ENCODE measurements at places on chromosomes 2 and 18. TPM values are rescaled to one million over a fixed set of nuclear protein-coding genes. Genes with fewer than 3 reads are reported as not detected.

GRCh38 chr18:79260023-79260422 lies 135.7 kb upstream of the NFATC1 start:
- no peak for DNase-seq

DNA sequence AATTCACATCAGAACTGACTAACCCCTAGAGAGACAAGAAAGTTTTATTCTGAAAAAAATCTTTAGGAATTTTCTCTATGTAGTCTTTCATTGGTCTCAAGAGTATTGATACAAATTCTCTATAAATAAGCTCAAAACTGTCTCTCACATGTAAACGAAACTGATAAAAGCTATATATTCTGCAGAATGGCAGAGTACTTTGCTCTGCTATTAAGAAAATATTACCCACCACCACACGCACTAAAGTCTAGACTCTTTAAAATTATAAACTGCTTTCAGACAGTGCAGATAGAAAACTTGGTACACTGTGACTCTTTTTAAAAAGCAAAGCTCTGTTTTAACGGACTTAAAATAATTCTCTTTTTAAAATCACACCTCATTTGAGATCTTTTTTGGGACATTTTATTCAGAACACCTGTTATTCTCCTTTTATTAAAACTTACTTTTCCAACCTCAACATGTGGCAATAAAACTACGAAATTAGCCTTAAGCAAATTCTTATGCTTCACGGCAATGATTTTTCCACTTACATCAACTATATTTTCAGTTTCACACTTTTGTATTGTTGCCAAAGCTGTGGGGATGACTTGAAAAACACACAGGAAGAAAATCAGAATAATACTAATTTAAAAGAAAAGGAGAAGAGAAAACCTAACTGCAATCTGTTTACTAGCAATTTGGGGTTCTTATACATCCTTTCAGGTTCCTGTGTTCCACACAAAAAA lies 58.0 kb downstream of the CCDC88A start:
- no peak for DNase-seq

GRCh38 chr2:101469863-101470262 lies 5.0 kb downstream of the RFX8 start:
- no peak for DNase-seq

GRCh38 chr18:72470391-72470790 lies 73.8 kb downstream of the CBLN2 start:
- DNase-seq: no peak

DNA sequence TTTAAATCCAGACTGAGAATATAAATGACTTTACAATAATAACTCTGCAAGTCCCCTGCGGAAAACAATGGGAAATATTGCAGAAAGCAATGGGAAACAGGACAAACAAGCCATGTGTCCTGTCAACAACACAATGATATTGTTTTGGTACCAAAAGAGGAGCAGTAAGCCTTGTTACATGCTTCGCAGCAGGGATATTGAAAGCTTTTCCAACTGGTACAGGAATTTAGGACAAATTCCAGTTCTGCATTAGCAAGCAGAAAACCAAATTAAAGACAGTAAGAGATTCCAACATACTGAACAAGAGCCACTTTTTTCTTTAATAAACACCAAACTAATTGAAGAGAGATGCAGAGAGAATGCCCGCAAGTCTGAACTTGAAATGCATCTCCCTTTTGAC lies 30.0 kb downstream of the FRZB start:
- no peak for DNase-seq

- DNase-seq: no peak
Observed at GRCh38 chr2:178324077-178324476, 126.9 kb downstream of the PRKRA start.

DNA sequence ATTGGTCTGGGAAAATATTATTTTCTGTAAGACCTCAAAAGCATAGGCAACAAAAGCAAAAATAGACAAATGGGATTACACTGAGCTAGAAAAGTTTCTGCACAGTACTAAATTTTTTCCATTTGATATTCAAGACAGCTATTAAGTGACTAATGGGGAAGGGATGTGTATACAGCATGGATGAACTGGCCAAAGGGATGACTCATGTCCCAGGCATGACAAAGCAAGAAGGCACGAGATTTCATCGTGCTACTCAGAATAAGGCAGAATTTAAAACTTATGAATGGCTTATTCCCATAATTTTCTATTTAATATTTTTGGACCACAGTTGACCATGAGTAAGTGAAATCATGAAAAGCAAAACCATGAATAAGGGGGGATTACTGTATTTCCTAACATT lies 1250.1 kb upstream of the GYPC start:
- DNase-seq: no peak

GRCh38 chr2:241863536-241863954 lies 4.9 kb upstream of the PDCD1 start:
- no peak for DNase-seq

Gene CHN1
- 23.8 TPM for total RNA-seq

DNA sequence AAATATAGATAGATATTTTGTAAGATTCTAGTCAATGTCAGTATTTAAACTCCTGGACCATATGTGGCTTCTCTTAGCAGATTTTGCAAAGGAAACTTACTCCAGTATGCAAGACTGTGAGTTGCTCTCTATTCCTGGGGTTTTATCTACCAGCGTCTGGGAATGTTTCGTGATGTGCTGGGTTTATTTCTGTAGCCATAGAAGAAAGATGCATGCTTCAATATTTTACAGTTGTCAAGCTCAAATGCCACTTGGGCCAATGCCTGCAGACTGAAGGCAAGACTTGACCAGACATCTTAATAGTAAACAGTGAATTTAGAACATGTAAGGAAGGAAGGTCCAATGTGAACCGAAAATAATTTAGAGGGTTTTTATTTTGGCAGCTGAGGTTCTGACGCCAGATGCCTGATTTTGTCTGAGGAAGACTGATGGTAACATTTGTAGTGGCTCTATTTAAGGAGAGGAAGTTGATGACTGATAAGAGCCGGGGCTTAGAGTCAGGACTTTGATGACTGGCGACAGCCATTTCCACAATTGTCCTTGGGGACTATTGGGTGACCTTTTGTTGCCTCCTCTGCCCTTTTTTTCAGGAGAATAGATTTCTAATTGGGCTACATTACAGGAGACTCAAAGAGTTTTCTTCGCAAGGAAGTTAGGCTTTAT lies 154.3 kb downstream of the RAPGEF4 start:
- DNase-seq: no peak

Gene VWC2L
- 0.08 TPM for total RNA-seq

DNA sequence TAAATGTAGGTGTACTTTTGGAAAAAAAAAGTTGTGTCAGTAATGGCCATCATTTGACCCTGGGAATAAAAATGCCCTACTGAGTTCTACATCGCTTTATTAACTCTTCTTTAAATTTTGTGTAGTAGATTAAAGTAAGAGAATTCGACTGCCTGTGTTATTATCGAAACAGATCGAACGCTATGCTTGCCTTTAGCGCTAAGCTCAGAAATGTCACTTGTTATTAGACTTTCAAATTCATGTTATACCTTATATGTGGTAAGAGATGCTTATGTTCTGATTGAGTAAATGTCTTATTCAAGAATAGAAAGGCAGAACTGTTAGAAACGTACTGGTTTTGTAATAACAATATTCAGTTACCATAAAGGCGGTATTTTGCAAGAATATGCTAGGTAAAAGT lies 1.4 kb downstream of the UGP2 start:
- no peak for DNase-seq

Gene TIA1
- 49.4 TPM for total RNA-seq

Gene TMEM17
- total RNA-seq: 1.4 TPM

DNA sequence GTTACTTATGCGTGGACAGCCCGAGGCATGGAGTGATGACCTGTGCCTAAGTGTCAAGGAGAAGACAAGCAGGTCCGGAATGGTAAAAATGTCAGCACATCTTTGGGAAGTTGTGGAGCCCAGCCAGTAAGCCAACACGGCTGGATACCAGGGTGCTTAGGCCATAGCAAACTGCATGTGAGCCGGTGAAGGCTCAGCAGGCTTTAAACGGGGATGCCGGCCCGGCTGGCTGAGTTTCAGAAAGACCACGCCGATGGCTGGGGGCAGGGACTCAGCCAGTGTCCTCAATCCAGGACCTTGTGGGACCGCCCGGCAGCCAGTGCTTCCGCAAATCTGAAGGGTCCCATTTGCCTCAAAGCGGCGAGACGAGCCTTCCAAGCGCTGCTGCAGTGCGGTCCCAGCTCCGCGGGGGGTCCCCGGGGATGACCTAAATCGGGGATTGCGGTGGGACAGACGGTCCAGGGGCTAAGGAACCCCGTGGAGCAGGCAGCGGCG lies 946 bp upstream of the AGAP1 start:
- DNase-seq: no peak

DNA sequence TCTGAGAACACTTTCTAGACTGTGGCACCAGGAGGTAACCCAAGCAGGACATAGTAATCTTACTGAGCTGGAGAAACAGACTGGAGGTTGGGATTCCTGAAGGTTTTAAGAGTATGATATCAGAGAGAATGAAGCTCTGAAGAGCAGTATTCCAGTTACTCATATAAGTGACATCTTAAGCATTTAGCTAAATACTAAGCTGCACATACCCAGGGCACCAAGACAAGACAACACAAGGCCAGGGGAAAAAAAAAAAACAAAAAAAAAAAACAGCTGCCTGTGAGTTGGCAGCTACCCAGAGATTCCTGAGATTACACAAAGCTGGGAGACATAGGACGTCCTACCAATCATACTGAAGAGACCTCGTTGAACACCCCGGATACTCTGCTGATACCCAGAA lies 175.8 kb downstream of the SRBD1 start:
- DNase-seq: no peak

Gene NOSTRIN
- total RNA-seq: 8.9 TPM

Gene IL1A
- not detected for total RNA-seq

DNA sequence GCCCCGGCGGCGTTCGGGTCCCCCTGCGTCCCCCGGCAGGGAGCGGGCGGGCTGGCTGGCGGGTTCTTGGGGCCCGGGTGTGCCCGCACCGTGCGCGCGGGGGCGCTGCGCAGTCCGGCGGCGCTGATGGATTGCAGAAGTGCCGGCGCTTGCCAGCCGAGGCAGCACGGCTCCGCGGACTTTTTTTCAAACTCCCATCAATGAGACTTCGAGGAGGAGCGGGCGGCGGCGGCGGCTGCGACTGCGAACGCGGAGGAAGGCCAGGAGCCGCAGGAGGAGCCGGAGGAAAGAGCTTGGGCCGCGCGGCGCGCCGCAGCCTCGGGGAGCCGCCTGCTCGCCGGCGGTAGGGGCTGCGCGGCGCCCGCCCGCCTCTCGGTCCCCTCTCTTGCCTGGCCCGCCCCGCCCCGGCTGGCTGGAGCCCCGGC lies at the start of gene GLI2:
Gene GLI2 (plus strand): TSS at position 123 of the 425 bp plus-strand sequence. CDS start 61,453 bp downstream, outside the sequence.
- no peak for DNase-seq

- no peak for DNase-seq
Observed at GRCh38 chr2:26691881-26692278, 642 bp upstream of the KCNK3 start.

DNA sequence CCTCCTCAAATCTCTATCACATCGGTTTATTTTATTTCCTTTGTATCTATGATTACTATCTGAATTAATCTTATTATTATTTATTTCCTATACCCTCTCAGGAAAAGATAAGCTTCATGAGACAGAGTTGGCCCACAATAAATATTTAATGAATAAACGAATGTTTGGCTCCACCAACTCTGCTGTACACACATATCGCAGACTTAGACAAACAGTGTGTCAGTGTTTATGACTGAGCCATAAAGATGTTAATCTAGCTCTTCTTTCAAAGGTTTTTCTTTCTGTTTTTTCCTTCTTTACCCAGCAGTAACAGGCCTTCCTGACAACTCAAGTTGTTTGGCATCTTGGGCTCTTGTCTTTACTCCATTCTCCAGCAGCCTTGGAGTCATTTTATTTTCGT lies 329.5 kb downstream of the CDH2 start:
- DNase-seq: no peak

Gene SGO2
- total RNA-seq: 0.94 TPM

- no peak for DNase-seq
Observed at GRCh38 chr2:567865-568638, 109.2 kb downstream of the TMEM18 start.

- no peak for DNase-seq
Observed at GRCh38 chr2:181231886-181232621, 225.1 kb upstream of the ITGA4 start.

Gene MREG
- 0.32 TPM for total RNA-seq

DNA sequence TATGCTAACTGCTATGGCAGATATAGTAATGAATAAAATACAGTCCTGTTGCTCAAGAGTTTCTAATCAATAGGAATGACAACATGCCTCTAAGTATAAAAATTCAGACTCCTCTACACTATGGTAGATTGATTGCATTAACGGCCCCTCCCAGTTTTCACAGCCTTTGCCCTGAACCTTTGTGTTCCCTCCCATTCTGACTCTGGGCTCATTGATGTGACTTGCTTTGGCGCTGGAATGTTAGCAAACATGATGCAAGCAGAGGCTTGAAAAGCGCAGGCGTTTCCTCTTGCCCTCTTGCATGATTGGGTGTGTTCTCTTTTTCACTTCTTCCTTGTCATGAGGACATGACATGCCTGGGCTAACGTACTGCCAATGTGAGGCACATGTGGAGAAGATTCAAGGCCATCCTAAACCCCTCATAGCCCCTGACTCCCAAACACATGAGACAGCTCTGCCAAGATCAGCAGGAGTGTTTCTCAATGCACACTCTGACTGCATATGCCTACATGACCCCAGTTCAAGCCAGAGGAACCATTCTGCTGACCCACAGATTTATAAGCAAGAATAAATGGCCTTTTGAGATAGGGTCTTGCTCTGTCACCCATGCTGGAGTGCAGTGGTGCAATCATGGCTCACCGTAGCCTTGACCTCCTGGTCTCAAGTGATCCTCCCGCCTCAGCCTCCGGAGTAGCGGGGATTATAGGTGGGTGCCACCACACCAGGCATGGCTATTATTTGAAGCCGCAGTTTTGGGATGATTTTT lies 49.7 kb upstream of the CD28 start:
- DNase-seq: no peak

DNA sequence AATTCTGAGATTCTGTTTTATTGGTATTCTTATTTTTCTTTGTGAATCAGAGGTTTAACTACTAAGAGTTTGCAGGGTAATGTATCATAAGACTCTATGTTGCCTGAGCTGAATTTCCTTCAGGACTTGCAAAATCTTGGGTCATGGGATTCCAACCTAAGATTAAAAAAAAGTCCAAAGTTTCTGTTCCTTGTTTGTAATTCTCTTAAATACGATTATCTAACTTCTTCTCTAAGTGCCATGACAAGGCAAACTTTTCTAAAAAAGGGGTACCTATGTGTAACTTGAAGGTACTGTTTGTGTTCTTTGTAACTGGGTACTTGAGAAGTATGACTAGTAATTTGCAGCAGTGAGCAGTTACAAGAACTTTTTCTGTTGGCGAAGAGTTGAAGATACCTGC lies 181.3 kb upstream of the ZEB2 start:
- DNase-seq: no peak

- no peak for DNase-seq
Observed at GRCh38 chr2:99609851-99610381, 120.1 kb upstream of the REV1 start.

GRCh38 chr2:6896930-6897759 lies 19.6 kb downstream of the RSAD2 start:
- DNase-seq: no peak

Gene C2orf80
- not detected for total RNA-seq
